T-helper 2 cell (primary cell): ENCODE measurements at places on chromosomes 16 and 17.
A peak's percentile ranks its signal among the peaks of the same experiment; 100 is the strongest.

DNA sequence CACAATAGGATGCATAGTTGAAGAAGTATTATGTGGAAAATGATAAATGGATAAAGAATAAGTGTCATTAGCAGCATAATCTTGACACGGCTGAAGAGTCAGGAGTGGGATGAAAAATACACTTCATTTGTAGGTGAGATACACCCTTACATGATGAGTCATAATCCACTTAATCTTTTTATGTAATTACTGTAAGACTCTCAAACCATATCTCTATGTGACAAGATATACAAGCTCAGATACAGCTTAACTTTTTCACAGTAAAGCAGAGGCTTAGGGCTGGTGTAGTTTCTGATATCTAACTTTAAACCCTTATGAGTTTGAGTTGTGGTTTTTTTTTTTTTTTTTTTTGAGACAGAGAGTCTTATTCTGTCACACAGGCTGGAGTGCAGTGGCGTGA, 101.2 kb downstream of the FTO start:
- peak; percentile 84 for DNase-seq

DNA sequence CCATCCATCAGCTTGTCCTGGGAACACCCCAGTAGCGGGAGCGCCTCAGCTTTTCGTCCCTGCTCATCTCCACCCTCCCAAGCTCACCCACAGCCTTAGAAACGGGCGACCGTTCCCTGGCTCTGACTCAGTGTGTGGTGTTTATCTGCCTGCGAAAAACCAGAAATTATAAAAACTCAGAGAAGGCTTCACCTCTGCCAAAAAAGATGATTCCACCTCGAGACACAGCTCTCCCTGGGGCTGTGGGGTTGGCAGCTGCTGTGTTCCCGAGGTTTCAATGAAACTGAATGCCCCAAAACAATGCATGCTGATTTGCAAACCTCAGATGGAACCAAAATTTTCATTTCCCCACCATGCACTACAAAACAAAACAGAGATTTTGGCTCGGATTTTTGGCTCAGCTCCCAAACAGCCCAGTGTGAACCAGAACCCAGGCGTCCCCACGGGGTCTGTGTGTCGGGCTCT, 62.4 kb upstream of the MED9 start:
- DNase-seq, result no peak

GRCh38 chr17:2712300-2713043, 908 bp upstream of the CLUH start:
- DNase-seq, result no peak

- DNase-seq, result no peak
Measured at GRCh38 chr17:40548982-40549685, 16.1 kb downstream of the CCR7 start.

DNA sequence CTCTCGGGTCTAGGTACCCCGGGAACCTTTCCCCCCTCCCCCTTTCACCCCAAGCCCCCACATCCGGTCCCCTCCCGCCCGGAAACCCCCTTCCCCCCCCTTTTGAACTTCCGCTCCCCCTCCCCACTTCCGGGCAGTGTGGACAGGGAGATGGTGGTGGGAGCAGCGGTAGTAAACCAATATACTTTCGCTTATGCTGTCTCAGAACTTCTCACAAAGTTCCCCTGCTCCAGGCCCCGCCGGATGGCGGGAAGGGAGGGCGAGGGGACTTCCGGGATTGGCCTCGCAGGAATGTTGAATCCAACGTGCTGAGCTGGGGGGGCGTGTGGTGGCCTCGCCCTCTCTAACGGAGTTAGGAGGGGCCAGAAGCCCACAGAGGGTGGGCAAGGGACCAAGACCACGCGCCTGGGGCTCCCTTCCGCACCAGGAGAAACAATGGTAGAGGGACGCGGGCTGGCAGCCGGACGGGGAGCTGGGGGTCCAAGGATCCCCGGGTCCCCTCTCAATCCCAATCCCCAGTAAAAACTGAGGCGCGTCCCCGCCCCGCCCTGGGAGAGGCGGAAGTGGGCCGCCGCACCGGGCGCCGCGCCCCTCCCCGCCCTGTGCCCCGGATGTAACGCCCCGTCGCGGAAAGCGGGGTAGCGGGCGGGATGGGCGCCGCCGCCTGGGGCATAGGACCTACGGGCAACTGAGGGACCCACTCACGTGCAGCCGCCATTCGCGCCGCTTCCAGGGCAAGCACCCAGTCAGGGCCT, 742 bp downstream of the PFN1 start:
- DNase-seq, result peak; percentile 89

DNA sequence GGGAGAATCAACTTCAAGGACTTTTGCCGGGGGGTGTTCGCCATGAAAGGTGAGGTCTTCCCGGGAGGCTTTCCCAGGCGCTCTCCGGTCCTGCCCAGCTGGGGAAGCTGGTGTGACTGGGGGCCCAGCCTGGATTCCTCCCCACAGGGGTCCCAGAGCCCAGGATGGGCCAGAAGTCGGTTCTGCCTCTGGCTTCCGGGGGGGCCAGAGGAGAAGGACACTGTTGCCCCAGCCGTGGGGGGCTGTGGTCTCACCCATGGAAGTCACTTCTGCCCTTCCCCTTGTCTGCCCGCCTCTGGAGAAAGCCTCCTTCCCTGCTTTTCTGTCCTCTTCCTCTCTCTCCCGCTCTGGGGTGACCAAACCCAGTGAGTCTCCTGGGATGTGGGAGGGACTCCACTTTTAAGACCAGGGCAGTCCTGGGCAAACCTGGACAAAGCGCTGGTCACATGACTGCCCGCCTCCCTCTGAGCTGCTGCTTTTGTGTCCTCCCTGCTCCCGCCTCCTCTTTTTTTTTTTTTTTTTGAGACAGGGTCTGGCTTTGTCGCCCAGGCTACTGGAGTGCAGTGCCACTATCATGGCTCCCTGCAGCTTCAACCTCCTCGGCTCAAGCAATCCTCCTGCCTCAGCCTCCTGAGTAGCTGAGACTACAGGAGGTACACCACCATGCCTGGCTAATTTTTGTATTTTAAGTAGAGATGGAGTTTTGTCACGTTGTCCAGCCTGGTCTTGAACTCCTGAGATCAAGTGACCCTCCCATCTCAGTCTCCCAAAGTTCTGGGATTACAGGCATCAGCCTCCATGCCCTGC, 40.6 kb downstream of the RAB11FIP4 start:
- no peak for DNase-seq

DNA sequence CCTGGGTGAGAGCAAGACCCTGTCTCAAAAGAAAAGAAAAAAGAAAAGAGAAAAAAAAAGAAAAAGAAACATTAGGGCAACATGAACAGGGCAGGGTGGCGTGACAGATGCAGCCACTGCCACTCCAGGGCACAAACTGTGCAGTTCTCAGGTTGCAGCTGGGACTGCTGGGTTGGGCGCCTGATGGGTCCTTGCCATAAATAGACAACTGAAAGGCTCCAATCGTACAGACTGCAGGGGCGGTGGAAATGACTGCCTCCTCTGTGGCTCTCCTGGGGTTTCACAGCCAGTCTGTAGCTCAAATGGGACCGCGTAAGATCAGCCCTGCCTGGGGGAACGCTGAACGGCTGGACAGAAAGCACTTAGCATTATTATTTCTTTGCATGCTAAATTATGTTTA, 130.7 kb downstream of the CPPED1 start:
- no peak for DNase-seq

DNA sequence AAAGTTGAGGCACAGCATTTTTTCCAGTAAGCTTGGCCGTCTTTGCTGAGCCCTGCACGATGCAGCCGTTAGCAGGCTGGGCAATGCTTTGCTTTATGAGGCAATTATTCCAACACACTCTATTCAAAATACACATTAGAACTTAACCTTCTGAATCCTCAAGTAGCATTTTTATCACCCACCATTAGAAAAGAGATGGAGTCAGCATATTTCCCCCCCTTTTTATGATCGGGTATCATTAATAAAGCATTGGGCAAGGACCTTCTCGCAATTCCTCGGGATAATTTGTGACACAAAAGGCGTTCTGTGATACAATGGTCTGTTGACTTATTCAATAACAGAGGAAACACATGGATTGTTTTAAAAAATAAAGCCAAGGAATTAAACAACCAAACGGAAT, 374.5 kb upstream of the RBFOX1 start:
- no peak for DNase-seq

DNA sequence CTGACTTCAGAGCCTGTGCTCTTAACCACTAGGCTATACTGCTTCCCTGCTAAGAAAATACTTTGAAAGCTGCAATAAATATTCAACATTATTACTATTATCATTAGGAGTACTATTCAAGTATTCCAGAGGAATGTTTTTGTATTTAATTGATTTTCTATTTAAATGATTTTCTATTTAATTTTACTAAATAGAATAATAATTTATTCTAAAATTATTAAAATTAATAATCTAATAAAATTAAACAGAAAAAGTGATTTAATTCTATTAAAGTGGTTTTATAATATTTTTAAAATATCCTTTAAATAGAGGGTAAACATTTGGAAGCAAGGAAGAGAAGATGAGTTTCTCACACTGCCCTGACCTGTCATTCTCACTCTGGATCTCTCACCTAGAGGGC, 173.8 kb downstream of the DNAH9 start:
- no peak for DNase-seq

- no peak for DNase-seq
Measured at GRCh38 chr17:16820979-16821543, 131.0 kb downstream of the CCDC144A start.

GRCh38 chr16:296806-297510, 14.0 kb downstream of the PDIA2 start:
- DNase-seq, result no peak

- DNase-seq, result no peak
Measured at GRCh38 chr16:5444189-5444588, 346.6 kb upstream of the EEF2KMT start.

DNA sequence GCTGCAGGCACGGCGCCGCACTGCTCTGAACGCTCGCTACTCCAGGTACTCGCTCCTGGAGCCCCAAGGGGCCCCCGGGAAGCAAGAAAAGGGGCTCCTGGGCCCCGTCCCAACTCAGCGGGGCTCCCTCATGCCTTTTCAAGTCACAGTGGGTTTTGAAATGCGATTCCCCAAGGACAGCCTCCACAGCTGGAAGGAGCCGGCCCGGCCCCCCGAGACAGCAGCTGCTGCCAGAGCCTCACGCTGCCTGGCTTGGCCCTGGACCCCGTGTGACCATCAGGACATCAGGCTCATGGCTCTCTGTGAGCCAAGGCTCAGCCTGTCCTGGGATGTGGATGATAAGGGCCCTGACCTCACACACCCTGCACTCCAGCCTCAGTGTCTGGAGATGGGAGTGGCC, 80.6 kb downstream of the LMF1 start:
- no peak for DNase-seq
